ENCODE measurements at places on chromosomes 1 and 21.

GRCh38 chr1:186078245-186078644 lies 296.8 kb downstream of the TPR start:
- no peak for DNase-seq

GRCh38 chr1:70038025-70038424 lies 167.4 kb downstream of the LRRC40 start:
- no peak for DNase-seq

DNA sequence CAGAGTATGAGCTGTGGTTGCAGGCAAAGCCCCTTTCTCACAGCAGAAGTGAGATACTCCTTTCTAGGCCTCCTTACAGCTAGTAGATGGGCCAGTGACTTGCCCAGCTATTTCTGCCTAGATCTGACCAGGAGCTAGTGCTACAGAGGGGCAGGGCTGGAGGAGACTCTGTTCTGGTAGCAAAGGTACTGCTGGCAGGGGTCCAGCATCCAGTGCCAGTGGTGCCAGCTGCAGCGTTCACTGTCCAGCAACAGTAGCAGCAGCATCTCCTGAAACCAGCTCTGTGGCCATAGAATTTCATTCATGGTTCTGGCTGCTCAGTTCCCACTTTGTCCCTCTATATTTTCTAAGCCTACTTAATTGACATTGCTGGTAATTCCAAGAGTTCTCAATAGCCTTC lies 62.5 kb upstream of the CNN3 start:
- DNase-seq = no peak

- no peak for DNase-seq
These were observed 6.3 kb upstream of the SPRR1A start for GRCh38 chr1:152977614-152978013.

DNA sequence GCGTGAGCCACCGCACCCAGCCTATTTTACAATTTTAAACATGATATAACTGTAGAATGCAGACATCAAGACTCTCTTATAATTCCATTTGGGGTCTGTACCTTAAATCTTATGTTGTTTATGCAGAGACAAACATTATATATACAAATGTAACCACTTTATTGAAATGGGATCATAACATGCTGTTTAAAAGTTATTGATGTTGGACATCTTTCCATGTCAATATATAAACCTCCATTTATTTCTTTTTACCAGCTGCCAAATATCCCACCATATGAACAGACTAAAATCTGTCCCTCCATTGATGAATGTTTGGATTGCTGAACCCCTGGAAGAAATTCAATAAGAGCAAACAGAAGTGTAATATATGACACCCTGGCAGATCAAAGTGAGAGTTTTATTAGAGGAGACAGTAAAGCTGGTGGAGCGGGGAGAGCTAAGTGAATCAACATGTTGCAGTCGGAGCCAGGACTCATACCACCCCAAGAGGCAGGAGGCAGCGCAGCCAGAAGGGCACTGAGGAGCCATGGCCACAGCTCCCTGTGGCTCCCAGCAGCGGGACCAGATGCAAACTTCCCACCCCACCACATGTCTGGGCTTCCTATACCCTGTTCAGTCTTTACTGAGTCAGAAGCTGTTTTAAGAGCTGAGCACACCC lies 4.7 kb upstream of the PCSK9 start:
- no peak for DNase-seq

- DNase-seq = peak; percentile 79
These were observed 1.9 kb downstream of the ITPKB start for GRCh38 chr1:226736908-226737818.

DNA sequence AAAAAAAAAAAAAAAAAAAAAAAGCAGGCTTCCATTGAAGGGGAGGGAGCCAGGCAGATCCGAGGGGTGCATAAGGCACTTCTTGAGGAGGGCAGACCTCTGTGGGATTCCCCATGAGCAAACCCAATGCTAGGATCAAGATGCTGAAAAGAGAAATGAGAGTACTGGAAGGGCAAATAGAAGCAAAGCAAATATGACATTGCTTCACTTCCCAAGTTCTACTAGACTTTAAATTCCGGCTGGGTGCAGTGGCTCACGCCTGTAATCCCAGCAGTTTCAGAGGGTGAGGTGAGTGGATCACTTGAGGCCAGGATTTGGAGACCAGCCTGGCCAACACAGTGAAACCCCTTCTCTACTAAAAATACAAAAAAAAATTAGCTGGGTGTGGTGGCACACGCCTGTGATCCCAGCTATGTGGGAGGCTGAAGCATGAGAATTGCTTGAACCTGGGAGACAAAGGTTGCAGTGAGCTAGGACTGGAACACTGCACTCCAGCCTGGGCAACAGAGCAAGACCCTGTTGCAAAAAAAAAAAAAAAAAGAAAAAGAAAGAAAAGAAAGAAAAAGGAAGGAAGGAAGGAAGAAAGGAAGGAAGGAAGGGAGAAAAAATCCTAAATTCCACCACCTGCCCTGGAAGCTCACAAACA lies 23.1 kb upstream of the PALMD start:
- no peak for DNase-seq

- DNase-seq = no peak
These were observed 257.2 kb downstream of the NPHP4 start for GRCh38 chr1:5734996-5735395.

DNA sequence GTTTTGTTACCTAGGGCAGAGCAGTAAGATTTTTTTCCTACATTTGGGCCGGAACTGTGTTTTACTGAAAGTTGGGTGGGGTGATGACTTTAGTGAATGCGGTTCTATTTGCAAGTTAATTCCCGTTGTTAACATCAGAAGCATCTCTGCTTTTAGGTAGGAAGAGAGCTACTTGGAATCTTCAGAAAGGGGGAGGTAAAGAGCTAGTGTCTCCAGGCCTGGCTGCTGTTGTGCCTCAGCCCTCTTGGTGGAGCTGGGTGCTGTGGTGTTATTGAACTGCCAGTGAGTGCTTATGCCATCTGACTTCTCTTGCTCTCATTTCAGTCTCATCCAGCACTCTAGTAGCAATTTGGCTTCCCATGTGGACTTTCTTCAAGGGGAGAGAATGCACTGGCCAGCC lies 3.4 kb downstream of the KDM4A start:
- peak; percentile 83 for DNase-seq

DNA sequence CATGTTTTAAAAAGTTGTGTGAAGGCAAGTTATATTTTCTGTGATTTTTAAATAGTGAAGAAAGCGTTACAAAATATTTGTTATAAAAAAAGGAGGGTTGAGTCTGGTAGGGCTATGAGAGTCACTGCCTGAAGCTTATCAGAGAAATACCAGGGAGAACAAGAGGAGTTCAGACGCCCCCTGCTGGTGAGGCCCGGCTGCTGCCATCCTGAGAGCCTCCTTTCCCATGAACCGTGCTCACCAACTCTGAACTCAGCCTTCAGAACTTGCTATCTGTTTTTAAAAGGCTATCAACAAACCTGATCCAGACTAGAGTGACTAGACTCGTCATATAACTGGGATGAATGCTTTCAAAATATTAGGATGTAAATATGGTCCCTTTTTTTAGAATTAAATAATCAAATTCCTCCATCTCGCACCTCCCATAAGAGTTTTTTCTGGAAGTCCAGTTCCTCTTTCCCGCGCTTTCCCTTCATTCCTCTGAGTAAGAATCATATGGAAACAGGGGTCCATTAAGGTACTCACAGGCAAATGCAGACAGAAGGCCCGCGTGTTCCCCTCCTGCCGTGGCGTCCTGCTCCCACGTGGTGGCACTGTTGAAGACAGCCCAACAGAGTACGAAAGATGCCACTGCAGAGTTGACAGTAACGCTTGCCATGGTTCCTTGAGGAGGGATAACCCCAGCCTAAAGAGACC lies 26.2 kb upstream of the SPATA6 start:
- peak; percentile 90 for DNase-seq

- DNase-seq = peak; percentile 66
These were observed 657 bp upstream of the HNRNPU start for GRCh38 chr1:244865028-244865371.

DNA sequence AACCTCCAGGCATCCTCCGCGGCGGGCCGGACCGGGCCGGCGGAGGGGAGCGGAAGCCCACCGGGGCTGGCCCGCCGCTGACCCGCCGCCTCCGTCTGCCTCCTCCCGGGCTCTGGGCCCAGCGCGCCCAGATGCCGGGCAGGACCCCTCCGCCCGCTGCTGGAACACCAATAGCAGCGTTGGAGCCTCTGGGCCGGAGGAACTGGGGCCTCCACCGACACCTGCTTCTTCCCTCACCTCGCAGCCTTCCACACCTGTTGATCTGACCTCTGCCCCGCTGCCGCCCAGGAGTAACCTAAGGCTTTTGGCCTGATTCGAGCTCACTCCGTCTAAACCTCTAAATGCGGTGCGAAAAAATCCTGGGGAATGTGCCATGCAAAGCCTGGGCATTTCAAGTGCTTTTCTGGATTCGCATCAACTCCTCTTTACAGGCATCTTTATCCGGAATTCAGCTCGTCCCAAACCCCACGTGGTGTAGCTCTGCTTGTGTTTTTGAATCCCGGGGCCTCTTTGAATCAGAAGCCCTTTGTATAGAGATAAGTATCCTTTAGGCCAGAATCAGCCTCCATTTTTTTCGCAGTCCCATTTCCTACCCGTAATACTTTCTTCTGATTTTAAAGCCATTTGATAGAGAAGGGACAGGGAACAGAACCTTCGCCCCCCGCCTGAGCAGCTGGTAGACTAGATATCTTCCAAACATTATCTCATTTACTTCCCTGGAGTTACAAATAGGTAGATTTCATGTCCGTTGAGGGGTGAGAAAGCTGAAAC lies 680 bp upstream of the CNN3 start:
- DNase-seq = peak; percentile 13

DNA sequence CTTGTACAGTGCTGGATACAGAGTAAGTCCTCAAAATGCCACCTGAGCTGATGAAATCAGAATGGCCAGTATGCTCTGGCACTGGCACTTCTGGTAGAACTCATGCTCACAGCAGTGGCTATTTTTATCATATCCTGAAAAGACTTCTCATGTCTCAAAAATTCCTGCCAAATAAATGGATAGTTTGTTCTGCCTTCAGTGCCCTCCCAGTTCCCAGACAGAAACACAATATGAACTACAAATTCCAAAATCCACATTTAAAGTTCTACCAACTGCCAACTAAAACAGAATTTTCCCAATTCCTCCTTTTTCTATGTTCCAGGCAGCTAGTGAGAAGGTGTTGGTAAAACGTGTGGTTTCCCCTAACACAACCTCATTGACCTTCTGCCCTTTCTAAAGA lies 51.4 kb upstream of the RGS1 start:
- no peak for DNase-seq

DNA sequence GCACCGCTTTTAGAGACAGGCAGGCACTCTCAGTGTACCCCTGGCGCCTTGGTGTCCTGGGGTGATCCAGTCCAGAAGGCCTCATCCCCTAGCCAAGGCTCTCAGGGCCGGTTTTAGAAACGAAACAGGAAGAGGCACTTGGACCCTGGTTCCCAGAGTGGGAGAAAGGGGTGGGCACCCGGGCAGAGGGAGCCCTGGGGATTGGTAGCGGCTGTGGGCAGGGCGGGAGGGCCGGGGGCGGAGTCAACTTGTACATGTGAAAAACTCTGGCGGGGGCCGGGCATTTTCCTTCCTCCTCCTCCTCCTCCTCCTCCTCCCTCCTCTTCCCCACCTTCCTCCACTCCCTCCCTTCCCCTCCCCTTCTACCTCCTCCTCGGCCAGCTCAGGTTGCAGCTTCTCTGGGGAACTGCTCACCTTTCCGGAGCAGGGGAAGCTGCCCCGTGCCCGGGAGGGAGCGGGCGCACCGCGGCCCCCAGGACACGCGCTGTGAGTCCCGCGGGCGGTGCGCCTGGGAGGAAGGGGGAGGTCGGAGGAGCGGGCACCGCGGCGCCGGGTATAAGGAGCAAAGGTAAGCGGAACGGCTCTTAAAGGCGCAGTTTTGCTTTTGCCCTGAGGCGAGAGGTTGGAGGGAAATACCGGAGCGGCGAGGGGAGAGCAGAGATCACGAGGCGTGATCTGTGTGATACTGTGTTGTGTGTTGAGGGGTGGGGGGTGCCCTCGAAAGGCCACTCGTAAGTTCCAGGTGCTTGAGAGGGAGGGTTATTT lies at the start of gene CDK18:
CDK18 (plus strand) TSS at position 359 of the 765 bp plus-strand sequence. CDS start 18,499 bp downstream, outside the sequence.
- peak; percentile 87 for DNase-seq

DNA sequence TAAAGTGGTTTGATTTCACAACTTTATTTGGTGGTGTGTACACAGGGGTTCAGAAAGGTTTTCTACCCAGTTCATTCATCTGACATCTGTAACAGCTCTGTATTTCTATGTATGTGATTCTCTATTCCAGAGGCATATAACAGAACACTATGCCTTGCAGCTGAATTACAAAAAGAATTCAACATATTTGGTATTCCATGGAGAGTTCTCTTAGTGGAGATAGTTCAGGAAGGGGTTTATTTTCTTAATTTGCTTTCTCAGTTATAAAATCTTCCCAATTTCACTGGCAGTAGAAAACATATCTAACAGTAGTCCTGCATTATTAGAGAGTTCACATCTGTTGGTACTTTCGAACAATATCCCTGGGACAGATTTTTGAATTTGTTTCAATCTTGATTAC lies 207.9 kb upstream of the LYPLAL1 start:
- DNase-seq = no peak

GRCh38 chr1:243734308-243734695 lies 115.7 kb downstream of the AKT3 start:
- peak; percentile 38 for DNase-seq

DNA sequence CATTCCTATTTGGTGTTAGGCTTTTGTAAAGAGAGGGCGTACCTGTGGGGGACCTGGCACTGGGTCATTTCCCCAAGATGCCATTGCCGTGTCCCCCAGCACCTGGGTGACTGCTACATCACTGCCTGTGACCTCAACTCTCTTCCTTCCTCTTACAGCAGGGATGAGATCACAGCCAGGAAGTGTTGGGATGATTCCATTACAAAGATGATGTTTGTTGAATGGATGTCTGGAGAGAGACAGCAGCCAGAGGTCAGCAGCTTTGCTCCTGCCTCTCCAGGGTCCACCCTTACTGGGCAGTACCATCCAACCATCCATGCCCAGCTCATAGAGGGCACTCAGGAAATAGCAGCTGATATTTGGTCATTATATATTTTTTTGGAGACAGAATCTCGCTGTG lies 35.1 kb downstream of the TMEM51 start:
- DNase-seq = no peak

DNA sequence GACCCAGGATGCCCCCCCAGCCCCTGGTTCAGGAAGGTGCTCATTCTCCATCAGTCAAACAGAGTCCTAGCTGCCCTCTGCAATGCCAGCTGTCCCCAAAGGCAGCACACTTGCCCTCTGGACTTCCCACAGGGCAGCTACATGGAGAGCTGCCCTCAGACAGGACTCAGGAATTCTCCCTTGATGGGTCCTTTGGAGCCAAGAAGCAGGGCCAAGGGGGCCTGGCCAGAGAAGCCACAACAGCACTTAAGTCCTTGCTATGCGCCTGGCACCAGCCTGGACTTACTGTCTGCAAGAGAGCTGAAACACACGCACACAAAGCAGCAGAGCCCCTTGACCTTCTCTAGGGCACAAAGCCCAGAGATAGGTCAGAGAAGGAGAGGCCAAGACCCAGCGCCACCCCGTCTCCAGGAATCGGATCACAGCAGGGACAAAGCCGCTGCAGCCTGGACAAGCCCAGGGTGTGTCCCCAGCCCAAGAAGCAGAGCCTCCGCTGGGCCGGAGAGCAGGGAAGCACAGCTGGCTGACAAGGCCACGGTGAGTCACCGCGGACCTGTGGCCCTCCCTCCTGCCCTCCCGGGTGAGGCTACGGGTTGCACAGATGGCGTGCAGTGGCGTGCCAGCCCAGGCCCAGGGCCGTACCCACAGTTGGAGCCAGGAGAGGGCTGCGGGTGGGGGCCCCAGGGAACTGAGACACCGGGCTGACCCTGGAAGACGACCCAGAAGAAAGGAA lies 1.7 kb downstream of the WNT9A start:
- peak; percentile 68 for DNase-seq

Data from hematopoietic multipotent progenitor cell treated with erythropoietin and hydrocortisone succinate and interleukin-3 and kit ligand, for 4 days (in vitro differentiated cells).